ENCODE measurements at places on chromosomes 11 and 22. TPM values are rescaled to one million over a fixed set of nuclear protein-coding genes. Genes with fewer than 3 reads are reported as not detected.

The SCGB1A1 gene
- not detected for total RNA-seq

The OR2AG1 gene
- not detected for total RNA-seq

The TRIM48 gene
- not detected for total RNA-seq

The ZDHHC5 gene
- total RNA-seq: 22.8 TPM

The RIMBP3B gene
- total RNA-seq: 0.40 TPM

The ARHGAP20 gene
- 28.5 TPM for total RNA-seq

The FERMT3 gene
- 5.7 TPM for total RNA-seq

The KREMEN1 gene
- 5.7 TPM for total RNA-seq

The TTC17 gene
- total RNA-seq: 122 TPM

- H3K27me3 ChIP-seq: no peaks in the 10 kb centered on the region
- no peaks in the 10 kb centered on the region for H3K4me1 ChIP-seq
- no peak overlapping the region for H3K27ac ChIP-seq
- no peak overlapping the region for H3K4me3 ChIP-seq
Measured at GRCh38 chr11:80898910-80899309, 1458.1 kb upstream of the TENM4 start.

DNA sequence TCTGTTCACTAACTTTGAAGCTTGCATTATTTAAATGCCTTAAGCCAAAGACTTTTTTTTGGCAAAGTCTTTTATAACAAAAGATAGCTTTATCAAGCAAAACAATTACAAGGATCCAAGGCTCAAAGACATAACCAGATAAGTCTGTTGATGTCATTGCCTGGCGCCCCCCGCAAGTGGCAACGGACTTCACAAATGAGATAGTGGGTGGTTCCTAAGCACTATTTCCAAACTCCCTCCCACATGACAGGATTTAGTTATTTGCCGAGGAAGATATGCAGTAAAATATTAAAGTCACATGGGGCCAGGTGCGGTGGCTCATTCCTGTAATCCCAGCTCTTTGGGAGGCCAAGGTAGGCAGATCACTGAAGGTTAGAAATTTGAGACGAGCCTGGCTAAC lies 194.2 kb upstream of the DDI1 start:
- no peak overlapping the region for H3K27ac ChIP-seq
- no peak overlapping the region for H3K4me3 ChIP-seq
- no peaks in the 10 kb centered on the region for H3K4me1 ChIP-seq
- H3K27me3 ChIP-seq: no peaks in the 10 kb centered on the region

DNA sequence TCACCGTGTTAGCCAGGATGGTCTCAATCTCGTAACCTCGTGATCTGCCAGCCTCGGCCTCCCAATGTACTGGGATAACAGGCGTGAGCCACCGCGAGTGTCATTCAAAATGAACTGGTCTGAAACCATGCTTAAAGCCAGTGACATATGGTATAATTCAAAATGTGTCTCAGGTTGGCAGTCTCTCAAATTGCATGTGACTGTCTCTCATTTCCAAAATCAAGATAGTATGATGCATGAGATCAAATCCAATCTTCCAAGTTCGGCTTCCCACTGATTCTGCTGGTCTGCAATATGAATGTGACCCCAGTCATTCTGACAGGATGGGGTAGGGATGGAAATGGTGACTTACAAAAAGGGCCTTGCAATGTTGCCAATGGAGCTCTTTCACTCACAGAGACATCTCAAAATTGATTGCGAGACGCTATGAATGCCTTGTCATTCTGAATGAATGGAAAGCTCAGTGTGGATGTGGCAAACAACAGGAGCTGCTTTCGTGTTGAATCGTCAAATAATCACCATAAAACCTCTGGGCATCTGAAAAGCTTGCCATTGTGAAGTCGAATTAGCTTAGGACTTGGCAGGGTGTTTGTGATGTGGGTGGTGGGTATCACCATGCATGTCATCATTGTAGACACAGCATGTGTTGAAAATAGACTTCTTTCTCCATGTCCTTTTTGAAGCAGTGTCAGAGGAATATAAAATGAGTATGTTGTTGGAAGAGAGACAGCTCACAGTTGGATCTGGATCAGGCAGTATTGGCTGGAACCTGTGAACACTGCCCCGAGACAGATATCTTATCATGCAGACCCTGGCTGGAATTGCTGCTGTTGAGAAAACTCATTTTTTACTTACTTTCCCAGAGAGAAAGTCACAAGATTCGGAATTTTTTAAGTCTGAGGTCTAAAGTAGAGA lies 12.2 kb downstream of the SLN start:
- no peak overlapping the region for H3K4me3 ChIP-seq
- DNase-seq: peak; percentile 89
- no peaks in the 10 kb centered on the region for H3K4me1 ChIP-seq
- no peaks in the 10 kb centered on the region for H3K36me3 ChIP-seq
- no peak overlapping the region for H3K27ac ChIP-seq
- no peaks in the 10 kb centered on the region for H3K27me3 ChIP-seq

DNA sequence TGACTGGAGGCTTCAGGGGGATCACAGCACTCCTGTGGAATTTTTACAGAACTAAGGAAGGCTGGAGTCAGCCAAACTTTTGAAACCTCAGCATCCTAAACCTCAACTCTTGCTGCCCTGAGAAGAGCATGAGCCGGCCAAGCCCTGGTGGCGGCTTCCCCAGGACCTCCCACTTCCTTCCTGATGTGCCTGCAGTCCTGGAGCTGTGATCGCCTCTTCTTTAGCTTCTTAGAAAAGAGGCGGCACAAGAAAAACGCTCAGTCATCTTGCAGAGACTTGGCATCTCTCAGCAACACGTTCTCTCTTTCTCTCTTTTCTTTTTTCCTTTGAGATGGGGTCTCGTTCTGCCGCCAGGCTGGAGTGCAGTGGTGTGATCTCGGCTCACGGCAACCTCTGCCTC lies 40.4 kb upstream of the AMPD3 start:
- no peaks in the 10 kb centered on the region for H3K36me3 ChIP-seq
- H3K4me3 ChIP-seq: no peak overlapping the region
- H3K27me3 ChIP-seq: no peaks in the 10 kb centered on the region
- no peaks in the 10 kb centered on the region for H3K4me1 ChIP-seq

GRCh38 chr11:22780952-22781593 lies 48.5 kb downstream of the SVIP start:
- no peak overlapping the region for H3K27ac ChIP-seq
- no peaks in the 10 kb centered on the region for H3K4me1 ChIP-seq
- no peaks in the 10 kb centered on the region for H3K27me3 ChIP-seq
- no peak overlapping the region for H3K4me3 ChIP-seq

DNA sequence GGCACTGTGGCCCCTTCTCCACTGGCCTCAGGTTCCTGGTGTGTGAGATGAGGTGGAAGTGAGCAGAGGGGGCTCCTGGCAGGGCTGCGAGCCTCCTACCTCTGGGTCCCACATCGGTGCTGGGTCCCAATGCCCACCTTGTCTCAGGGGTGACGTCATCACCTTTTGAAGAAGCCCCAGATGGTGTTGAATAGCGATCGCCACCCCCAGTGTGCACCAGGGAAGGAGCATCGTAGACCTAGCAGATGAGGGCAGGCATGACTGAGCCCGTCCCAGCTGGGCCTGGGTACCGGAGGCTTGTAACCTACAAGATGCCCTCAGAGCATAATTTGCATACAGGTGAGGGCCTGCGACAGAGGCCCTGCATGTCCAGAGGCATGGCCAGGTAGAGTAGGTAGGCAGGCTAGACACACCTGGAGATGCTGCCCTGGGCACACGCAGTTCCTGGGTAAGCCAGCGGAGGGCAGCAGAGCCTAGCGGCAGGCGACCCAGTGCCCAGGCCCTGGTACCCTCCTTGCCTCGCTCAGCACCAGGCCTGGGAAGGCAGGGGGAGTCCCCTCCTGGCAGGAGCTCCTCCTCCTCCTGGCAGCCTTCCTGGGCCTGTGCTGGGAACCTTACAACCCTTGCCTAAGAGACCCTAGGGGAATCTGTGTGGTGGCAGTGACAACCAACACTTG lies 52.5 kb downstream of the TPCN2 start:
- no peak overlapping the region for H3K27ac ChIP-seq
- H3K4me3 ChIP-seq: no peak overlapping the region

- DNase-seq: no peak
- no peaks in the 10 kb centered on the region for H3K36me3 ChIP-seq
Measured at GRCh38 chr11:104422324-104422944, 258.5 kb upstream of the PDGFD start.

GRCh38 chr11:84289381-84289906 lies 1003.3 kb upstream of the CCDC90B start:
- no peak overlapping the region for H3K27ac ChIP-seq
- no peaks in the 10 kb centered on the region for H3K36me3 ChIP-seq
- no peak overlapping the region for H3K4me3 ChIP-seq

All from spinal cord (tissue), 10 donors.